Stimulated activated CD4-positive, alpha-beta T cell treated with anti-CD3 and anti-CD28 coated beads, TNF-alpha, amount 100 ng/mL, for 48 hours (primary cell): ENCODE measurements at places on chromosomes 2 and 18.

GRCh38 chr18:199214-199613, 40.9 kb downstream of the USP14 start:
- DNase-seq, result no peak

- DNase-seq, result no peak
Observed at GRCh38 chr2:122636097-122636496, 880.6 kb downstream of the TSN start.

GRCh38 chr2:47313141-47313691, 89.7 kb upstream of the MSH2 start:
- DNase-seq, result no peak

GRCh38 chr2:101899871-101900270, 91.9 kb upstream of the IL1R2 start:
- DNase-seq, result no peak

- no peak for DNase-seq
Observed at GRCh38 chr2:102983786-102984185, 222.0 kb downstream of the TMEM182 start.

GRCh38 chr2:88855620-88856408, 164.3 kb downstream of the RPIA start:
- no peak for DNase-seq

GRCh38 chr2:12155303-12156051, 409.0 kb downstream of the LPIN1 start:
- no peak for DNase-seq

DNA sequence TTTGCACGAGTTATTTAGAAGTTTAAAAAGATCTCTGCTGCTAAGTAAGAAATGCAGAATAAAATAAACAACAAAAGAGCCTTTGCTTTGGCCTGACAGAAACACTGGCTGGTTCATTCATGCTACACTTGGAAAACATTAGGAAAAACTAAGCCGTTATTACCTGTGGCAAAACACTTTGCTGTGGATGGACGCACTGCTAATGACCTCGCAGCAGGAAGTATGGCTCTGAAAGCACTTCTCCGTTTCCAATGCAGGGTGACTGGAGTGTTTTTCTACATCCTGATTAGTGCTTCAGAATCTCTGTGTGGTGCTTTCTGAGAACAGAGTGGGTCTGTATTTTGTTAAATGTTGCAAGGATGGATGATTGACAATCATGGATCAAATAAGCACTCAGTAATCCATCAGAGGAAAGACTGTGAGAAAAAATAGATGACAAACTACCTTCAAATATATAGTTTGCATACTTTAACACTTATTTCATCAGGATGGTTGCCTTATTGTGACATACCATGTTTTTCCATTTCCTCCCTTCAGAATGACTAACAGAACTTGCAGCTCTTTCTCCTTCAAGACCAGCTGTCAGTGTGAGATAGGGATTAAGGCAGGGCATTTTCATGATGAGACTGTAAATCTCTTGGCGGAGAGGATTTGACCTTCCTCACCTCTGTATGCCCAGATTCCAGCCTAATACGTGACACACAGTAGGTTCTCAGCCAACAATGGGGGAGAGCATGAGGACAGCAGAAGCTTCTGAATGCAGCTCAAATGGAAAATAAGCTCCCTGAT, 38.0 kb downstream of the LINC00305 start:
- no peak for DNase-seq

DNA sequence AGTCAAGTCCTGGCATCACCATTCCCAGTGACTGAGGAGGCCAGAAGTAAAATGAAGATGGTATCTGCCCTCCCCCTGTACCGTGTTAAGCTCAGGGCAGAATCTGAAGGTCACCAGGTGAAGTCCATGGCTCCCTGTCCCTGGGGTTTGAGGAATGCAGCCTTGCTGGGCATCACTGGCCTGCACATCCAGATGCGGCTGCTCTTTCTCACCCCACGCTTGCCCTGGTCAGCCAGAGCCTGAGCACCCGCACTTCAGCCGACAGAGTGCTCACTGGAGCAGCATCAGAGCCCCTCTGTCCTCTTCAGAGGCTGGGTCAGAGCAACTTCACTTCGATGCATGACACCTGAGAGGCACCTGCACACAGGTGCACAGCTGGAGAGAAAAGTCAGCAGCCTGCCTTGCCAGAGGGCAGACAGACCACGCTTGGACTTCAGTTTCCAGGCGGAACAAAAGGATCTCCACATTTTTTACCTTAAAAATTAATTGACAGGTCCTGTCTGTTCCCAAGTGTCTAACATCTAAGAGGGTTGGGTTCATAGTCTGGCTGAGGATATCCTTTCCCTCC, 267.3 kb downstream of the ANAPC1 start:
- no peak for DNase-seq
